ENCODE measurements at places on chromosomes 7 and 10. TPM values are rescaled to one million over a fixed set of nuclear protein-coding genes. Genes with fewer than 3 reads are reported as not detected.

DNA sequence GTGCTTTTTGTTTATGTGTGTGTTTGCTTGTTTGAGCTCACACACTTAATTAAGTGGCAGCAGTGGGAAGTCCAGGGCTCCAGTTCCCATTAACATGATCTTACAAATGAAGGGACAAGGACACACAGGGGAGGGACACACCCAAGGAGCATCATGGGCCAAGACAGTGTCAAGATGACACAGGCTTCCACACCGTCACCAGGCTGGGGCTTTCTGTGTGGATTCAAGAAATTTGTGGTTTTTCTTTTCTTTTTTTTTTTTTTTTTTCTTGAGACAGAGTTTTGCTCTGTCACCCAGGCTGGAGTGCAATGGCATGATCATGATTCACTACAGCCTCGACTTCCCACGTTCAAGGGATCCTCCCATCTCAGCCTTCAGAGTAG, 173.6 kb downstream of the KIAA1217 start:
- no peak for DNase-seq

- no peak for DNase-seq
These were observed 844.5 kb downstream of the REEP3 start for GRCh38 chr10:64365663-64366062.

- DNase-seq, result no peak
These were observed 279.4 kb upstream of the CACNA2D1 start for GRCh38 chr7:82722946-82723345.

The ZNF727 gene
- total RNA-seq, result 19.0 TPM

The PNLIPRP2 gene
- total RNA-seq, result not detected

The CYP26A1 gene
- total RNA-seq, result not detected

DNA sequence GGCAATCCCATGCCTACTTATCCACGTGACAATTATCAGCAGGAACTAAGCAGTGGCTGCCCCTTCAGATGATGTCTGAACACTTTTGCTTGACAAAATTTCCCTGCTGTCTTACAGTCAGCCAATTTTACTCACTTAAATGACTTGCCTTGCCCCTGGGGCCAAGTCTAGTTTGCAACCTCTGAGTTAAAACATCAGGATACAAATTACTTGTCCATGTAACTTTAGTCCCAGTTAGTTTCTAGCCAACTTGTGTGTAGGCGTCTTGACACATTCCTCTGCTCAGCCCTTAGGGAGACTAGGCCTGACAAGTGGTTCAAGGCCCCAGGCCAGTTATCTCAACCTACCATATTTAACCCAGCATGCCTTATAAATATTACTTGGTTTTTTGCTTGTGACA, 11.6 kb upstream of the TYSND1 start:
- no peak for DNase-seq

The VAX1 gene
- total RNA-seq, result not detected

DNA sequence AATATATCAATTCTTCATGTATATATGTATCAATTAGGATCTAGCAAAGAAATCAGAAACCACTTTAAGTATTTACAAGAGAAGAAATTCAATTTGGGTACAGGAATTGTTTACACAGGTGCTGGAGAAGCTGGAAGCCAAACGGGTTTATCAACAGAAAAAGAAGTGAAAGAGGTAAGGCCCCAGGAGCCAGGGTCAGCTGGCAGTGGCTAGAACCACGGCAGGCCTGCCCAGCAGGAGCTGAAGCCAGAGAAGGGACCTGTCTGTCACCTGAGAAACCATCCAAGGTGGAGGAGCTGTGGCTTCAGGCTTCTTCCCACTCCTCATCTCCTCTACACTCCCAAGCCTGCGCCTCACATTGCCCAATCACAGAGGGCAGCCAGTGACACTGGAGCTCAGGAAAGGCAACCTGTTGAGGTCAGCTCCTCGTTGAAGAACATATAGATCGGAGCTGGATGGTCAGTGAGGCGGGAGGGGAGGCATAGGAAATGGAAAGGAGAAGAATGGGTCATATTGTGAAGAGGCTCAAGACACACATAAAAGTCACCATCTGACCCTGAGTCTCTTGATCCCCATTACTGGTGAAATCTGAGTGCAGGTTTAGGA, 182.6 kb downstream of the REEP3 start:
- DNase-seq, result no peak

Measured in breast epithelium (tissue), 4 donors.